ENCODE measurements at places on chromosomes 7 and 10.
A peak's percentile ranks its signal among the peaks of the same experiment; 100 is the strongest.

DNA sequence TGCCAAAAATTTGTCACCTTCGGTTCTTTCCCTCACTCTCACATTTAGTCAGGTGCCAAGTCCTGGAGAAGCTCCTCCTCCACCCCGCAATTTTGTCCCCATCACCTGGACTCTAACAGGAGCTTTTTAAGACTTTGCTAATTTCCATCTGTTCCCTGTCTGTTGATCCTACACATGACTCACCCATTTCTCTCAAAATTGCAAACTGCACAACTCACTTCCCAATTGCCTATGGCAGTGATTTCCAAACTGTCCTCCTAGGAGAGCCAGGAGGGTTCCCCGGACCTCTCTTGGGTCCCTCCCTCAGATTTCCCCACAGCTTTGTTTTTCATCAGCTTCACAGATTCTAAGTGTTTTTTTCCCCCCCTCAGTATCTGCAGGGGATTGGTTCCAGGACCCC lies 120.3 kb downstream of the WNT2 start:
- no peak for DNase-seq

- DNase-seq = no peak
Observed at GRCh38 chr7:55426676-55427075, 61.5 kb downstream of the LANCL2 start.

GRCh38 chr10:66234872-66235271 lies 691.0 kb upstream of the LRRTM3 start:
- DNase-seq = peak; percentile 12

DNA sequence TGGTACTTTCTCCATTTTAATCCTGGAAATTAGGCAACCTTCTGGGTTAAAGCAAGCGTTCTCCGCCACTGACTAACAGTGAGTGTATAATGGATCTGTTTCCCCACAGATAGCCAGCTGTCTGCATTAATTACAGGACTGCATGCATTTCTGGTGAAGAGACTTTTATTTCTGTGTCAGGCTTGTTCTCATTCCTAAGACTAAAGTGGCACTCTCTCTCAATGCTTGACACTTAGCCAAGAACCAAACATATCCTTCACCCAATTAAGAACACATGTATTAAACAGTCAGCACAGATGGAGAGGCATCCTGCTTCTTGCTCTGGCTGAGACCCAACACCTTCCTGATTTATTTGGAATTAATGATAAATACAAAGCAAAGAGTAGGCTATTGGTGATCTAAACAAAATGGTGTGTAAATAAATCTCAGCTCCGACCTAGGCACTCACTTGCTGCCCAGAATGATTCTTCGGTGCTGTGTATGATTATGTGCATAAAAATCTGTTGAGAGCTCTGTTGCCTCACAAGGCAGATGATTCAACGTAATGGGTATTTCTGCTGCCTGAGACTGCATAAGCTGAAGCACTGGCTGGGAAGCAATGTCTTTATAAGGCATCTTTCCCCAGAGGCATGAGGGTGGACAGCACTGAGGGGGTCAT lies 16.8 kb downstream of the CALU start:
- DNase-seq = peak; percentile 82

- no peak for DNase-seq
Observed at GRCh38 chr7:264541-265191, 25.3 kb upstream of the FOXL3 start.

GRCh38 chr10:102612964-102613275 lies 31.4 kb upstream of the TRIM8 start:
- no peak for DNase-seq

DNA sequence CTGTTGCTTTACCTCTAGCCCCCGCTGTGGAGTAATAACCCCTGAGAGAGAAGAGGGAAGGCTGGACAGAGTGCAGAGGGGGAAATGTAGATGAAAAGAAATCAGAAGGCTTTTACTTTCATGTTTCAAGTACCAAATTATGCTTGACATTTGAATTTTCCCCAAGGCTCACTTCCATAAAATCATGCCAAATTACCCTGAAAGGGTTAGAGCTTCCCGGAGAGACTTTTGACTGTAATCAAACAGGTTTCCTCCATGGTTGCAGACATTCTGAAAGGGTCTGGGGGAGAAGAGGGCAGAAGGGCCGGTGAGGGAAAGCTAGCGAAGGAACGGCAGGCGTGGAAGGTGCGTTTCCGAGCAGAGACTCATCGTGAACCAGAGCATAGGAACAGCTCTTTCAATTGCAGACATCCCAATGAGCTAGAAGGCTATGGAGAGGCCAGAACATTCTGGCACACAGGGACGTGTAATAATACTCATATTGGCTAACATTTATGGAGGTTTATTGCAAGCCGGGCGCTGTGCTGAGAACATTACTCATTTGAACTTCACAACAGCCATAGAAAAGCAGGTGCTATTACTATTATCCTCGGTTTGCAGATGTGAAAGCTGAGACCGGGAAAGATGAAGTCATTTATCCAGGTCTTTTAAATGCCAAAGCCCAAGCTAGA lies 620.8 kb upstream of the AUTS2 start:
- DNase-seq = peak; percentile 95

- DNase-seq = no peak
Observed at GRCh38 chr10:98959379-98959778, 276.3 kb downstream of the HPSE2 start.

DNA sequence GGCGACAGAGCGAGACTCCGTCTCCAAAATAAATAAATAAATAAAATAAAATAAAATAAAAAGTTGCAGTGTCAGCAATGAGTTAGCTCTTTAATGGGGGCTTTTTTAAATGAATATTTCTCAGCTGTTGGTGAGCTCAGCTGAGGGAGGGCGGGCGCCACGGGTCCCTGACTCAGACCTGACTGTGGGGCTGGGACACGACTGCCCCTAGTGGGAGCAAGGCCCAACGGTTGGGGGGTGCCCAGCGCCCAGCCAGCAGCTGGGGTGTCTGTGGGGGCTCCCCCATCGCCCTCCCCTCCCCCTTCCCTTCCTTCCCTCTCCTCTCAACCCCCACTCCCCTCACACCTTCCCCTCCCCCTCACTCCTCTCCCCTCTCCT lies 46.6 kb downstream of the PWWP2B start:
- no peak for DNase-seq

GRCh38 chr7:82429408-82429807 lies 14.2 kb downstream of the CACNA2D1 start:
- no peak for DNase-seq

DNA sequence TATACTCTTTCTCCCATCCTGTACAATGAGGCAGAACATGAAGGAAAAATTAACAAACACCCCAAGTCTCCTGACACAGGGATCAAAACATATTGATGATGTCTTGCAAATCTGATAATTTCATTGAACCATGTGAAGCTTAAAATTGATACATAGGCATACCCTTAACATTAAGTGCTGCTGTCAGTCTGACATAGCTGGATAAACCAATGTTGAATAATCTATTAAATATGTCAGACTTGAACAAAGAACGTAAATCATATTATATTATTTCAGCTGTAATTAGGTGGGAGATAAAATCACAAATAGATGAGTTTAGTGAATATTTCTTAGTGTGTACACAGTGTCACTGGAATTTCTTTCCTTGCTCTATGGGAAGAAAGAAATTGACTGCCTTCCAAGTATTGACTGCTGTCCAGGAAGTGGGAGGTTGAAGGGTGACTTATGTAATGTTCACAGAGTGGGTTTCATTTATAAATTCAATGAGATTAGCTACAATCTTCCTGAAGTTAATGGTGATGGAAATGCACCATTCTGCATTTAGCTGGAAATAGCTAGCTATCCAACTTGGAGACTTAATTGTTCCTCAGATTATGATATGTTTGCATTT lies 170.8 kb downstream of the AUTS2 start:
- peak; percentile 89 for DNase-seq

DNA sequence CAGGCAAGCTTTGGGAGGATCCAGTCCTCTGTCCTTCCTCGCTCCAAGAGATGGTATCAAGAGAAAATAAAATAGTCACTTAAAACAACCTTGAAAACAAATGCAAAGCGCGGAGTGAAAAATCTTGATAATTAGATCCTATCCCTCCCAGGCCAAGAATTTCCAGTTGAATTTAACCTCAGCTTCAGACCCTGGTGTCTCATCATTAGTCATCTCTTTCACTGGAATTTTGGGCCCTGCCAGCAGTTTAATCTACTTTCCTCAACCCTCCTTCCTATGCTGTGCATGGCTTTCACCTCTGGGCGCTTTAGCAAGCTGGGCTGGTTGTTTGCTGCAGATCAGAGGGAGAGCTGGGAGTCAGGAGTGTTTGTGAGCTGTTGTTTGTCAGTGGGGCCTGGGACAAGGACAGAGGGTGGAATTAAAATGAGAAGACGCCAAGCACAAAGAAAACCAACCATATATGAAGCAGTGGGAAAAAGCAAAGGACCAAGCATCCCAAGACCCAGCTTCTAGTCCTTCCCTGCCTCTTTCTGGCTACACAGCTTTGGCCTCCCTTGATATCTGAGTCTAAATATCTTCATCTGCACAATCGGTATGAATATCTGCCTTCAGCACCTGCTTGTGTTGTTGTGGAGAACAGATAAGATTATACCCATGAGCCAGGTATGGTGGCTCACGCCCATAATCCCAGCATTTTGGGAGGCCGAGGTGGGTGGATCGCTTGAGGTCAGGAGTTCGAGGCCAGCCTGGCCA lies 13.5 kb downstream of the MYOF start:
- DNase-seq = peak; percentile 44

- no peak for DNase-seq
Observed at GRCh38 chr10:47261556-47261955, 38.4 kb upstream of the GDF10 start.

DNA sequence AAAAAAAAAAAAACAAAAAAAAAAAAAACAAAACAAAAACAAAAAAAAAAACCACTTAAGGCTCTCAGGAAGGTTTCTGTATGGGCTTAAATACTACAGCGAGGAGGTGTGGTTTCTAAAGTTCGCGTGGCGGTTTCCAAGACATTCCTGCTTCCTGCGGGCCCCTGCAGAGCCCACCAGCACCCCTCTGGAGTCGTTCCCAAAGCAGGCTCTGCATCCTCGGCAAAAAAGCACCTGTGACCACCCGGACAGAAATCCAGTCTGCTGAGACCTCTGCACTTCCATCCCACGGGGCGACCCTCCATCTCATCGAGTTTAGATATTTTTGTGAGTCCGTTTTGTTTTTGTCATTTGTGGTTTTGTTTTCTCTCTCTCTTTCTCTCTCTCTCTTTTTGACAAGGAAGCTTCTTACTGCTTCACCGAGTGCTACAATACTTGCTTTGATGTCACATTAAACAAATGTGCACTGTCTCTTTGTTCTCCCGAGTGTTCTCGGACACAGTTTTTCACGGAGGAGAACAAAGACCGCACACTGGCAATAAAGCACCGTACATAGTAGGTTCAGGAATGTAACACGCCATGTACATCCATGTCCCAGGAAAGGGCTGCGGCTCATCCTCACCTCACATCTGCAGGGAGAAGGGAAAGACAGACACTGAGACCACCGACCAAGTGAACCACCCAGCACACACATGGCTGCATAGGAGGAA lies 21.5 kb downstream of the PDGFA start:
- DNase-seq = no peak

DNA sequence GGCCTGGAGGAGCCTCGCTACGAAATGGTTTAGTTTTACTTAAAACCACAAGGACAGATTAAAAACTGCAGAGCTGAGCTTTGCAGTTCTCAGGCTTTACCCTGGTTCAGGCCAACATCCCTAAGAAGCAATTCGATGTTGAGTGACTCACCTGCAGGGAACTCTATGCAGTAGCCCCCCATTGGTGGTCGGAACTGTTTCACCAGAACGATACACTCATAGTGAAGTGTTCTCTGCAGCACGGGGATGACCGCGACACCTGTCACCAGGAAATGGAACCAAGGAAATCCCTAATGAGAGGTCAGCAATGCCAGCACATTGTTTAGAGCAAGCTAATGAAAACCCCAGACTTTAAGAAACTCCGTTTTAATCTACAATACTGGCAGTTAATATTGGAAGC lies 18.0 kb downstream of the NUDT5 start:
- no peak for DNase-seq

- DNase-seq = peak; percentile 15
Observed at GRCh38 chr7:103704701-103705100, 258.7 kb upstream of the SLC26A5 start.

- no peak for DNase-seq
Observed at GRCh38 chr7:26153241-26153822, 1.3 kb downstream of the NFE2L3 start.

- DNase-seq = peak; percentile 73
Observed at GRCh38 chr10:69481305-69481704, 30.0 kb downstream of the TSPAN15 start.

GRCh38 chr10:92436611-92437010 lies 137.3 kb downstream of the IDE start:
- no peak for DNase-seq

DNA sequence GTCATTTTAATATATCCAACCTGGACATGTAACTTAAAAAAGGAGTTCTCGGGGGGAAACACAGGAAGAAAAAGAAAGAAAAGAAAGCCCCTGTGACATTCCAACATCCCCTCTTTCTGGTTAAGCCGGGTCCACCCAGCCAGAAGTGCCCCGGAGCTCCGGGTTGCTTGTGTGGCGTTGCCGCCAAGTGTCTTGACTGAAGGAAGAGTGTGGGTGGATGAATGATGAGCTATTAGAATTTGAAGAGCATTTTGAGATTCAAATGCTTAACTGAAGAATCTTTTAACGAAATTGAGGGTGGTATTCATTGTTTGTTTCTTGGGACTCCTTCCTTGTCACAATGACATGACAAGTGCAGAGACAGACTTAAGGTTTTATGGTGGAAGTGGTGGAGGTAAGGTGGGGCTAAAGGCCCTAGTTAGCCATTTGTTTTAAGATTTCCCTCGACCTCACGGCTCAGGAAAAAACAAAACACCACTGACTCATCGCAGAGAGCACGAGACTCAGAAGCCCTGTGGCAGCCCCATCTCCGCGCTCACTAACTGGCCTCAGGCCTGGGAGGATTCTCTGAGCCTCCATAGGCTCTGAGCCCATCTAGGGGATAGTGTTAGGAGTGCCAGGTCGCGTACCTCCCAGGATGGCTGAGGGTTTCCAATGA lies 1.8 kb upstream of the GLI3 start:
- peak; percentile 59 for DNase-seq

DNA sequence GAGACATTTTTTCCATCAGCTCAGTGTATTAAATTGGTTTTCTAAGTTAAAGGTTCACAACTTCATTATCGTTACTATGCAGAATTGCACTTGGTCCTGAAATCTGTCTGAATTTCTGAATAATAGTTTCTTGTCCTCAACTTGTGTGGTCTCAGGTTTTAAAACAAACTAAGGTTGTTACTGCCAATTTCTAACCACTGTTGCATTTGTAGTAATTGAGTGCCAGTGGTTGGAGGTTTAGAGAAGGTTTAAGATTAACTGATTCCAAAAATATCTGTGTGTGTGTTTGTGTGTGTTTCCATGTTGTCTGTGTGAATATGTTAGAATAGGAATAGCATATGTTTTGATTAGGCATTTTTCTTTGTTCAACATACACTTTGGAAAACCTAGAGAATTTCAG lies 395.9 kb downstream of the AUTS2 start:
- no peak for DNase-seq

DNA sequence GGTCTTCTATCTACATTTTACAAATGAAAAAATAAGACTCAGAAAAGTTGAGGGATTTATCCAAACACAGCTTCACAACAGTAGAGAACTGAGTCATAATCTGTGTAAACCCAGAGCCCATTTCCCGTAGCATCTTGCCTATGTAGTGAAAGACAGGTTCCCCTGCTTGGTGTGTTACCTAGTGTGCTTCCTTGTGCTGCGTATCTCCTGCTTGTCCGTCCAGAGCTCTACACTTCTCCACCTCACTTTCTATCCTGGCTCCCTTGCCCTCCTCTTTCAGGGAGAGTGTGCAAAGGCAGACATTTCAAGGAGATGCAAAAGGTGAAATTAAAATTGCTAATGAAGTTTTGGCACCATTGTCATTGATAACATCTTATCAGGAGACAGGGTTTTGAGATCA lies 1.4 kb upstream of the ASNS start:
- no peak for DNase-seq

All from muscle of leg (tissue), 16 donors.